ENCODE measurements at places on chromosomes 16 and 17. TPM values are rescaled to one million over a fixed set of nuclear protein-coding genes. Genes with fewer than 3 reads are reported as not detected.

MT1E gene
- 5.7 TPM for total RNA-seq

FOXC2 gene
- 0.41 TPM for total RNA-seq

APOH gene
- not detected for total RNA-seq

ZC3H7A gene
- total RNA-seq = 37.1 TPM

TBC1D3I gene
- total RNA-seq = under 0.01 TPM

MT3 gene
- 7.3 TPM for total RNA-seq

MYH2 gene
- total RNA-seq = not detected

HS3ST3A1 gene
- total RNA-seq = 0.41 TPM

KCNH6 gene
- total RNA-seq = not detected

- DNase-seq = no peak
Measured at GRCh38 chr17:21019976-21020586, 22.7 kb downstream of the USP22 start.

GRCh38 chr17:17564896-17565295 is 26.6 kb downstream of the PEMT start:
- no peak for DNase-seq

DNA sequence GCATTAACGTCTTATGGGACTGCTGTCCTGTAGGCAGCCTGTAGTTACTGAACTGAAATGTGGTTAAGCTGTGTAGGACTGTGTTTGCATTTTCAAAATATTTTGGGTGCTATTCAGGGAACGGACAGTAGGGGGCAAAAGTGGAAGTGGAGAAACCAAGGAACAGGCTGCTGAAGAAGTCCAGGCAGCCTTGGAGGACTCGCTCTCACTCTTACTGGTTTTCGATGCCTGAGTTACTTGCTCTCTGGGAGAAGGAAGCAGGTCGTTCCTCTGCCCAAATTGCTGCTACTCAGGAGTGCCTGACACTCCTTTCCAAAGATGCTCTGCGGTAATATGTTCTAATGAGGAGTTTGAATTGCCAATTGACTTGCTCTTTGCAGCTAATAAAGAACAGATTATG is 64.5 kb upstream of the RBFOX1 start:
- peak; percentile 25 for DNase-seq

DNA sequence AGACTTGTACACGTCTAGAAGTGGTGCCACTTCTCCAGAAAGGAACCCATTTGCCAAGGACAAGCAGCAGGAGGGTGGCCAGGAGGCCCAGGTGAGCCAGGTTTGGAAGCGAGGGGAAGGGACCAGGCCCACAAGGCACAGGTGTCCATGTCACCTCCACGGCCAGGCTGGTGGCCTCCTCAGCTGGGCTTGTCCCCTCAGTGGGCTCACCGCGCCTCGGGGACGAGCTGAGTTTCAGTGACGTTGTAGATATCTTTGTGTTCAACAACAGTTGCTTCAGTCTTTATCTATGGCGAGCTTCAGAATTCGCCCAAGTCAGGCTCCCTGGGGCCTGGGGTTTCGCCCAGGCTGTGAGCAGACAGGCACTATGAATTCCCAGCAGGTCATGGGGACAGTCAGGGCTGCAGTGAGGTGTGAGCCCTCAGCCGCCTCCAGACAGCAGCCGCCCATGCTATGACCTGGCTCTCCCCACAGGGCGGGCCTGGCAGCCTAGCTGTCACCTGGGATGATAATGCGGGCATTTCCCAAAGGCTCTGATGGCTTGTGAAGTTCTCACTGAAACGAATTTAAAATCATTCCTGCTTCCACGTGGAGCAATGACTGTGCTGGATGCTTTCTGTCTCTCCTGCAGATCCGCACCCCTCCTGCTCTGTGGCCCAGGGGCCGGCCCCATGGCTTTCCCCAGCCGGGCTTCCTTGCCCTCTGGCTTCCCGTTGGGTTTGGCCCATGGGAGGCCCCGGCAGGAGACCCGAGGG is 89.5 kb downstream of the MRC2 start:
- DNase-seq = no peak

- DNase-seq = no peak
Measured at GRCh38 chr17:63644846-63645245, 22.6 kb downstream of the MAP3K3 start.

GRCh38 chr16:77085981-77086380 is 105.0 kb upstream of the MON1B start:
- DNase-seq = no peak

- DNase-seq = no peak
Measured at GRCh38 chr17:76865174-76865573, 3.0 kb upstream of the MGAT5B start.

GRCh38 chr16:83630979-83631378 is 176.8 kb upstream of the HSBP1 start:
- no peak for DNase-seq

- DNase-seq = no peak
Measured at GRCh38 chr16:59683709-59684108, 949.6 kb upstream of the GOT2 start.

DNA sequence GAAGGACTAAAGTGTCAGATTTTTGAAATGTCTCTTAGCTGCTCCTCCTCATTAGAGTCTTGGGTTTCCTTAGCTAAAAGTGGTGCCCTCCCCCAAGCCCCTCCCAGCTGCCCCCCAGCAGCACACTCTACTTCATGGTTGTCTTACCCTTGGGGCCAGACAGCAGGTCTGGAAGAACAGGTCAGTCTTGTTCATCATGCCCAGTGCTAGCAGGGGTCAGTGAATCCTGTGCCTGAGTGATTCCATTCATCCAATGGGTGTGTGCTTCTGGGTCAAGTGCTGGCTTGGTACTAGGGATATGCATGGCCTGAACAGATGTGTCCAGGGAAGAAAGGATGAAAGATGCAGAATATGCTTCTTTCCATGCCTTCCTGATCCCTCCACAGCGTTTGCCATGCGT is 93.2 kb downstream of the GNAO1 start:
- no peak for DNase-seq

DNA sequence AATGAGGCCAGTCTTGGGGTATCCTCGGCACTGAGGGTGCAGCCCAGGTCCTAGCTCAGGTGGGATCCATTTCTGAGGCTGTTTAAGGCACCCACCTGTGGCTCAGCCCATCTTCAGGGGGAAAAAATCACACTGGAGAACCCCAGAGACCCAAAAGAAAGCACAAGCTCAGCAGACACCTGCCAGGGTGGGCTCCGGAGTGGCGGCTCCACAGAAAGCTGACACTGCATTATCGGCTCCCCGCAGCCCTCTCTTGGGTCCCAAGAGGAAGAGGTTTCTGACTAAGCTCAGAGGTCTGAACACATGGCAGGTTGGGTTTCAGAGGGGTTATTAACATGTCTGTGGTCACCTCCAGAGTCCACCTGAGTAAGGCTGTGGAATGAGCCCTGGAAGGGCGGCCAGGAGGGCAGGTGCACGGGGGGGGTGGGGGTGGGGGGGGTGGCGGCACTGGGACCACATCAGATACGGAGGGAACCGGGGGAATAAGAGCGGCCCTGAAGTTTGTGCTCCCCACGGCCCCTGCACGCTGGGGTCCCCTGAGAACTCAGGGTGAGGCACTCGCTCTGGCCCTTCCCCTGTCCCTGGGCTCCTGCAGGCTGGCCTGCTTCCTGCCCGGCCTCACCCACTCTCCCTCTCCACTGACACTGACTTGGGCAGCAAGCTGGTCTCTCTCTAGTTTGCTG is 79.5 kb downstream of the TIMM22 start:
- DNase-seq = no peak

- no peak for DNase-seq
Measured at GRCh38 chr17:70772761-70773160, 603.4 kb downstream of the KCNJ2 start.

- no peak for DNase-seq
Measured at GRCh38 chr17:2011411-2012371, 13.4 kb downstream of the RTN4RL1 start.

DNA sequence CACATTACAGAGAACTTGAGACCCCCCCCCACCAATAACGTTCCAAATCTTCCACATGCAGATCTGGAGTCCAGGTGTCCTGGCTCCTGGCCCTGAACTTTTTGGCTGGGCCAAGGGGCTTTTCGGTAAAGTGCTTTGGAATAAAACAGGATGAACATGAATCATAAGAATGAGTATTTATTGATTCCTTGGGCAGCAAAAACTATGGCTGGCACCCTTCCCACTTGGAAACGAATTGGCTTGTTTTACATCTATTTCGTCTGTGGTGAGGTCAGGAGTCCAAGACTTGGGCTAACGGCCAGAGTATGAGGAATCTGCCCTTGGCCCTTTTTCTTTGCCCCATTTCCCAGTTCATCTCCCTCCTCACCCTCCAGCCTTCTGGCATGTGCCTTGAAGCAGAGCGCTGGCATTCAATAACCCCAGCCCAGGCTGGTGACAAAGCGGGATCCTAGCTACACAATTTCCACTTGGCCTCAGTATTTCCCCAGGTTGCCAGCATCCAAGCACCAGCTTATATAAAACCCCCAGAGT is 4.1 kb upstream of the UBTF start:
- DNase-seq = no peak

GRCh38 chr17:55441544-55441943 is 19.9 kb upstream of the MMD start:
- DNase-seq = no peak

DNA sequence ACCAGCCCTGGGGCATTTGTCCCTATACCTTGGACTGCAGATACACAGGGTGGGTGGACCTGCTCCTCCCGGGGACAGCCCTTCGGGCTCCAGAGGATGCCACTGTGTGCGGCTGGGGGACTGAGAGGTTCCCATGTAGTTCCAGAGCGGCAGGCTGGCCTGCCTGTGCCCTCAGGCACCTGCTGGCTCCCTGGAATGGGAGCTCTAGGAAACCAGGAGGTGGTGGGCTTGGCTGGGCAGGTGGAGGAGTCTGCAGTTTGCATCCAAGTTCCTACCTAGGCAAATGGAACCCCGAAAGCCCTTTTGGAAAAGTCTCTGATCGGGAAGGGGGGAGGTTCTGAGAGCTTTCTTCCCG is 982 bp downstream of the DBNDD1 start:
- DNase-seq = no peak

DNA sequence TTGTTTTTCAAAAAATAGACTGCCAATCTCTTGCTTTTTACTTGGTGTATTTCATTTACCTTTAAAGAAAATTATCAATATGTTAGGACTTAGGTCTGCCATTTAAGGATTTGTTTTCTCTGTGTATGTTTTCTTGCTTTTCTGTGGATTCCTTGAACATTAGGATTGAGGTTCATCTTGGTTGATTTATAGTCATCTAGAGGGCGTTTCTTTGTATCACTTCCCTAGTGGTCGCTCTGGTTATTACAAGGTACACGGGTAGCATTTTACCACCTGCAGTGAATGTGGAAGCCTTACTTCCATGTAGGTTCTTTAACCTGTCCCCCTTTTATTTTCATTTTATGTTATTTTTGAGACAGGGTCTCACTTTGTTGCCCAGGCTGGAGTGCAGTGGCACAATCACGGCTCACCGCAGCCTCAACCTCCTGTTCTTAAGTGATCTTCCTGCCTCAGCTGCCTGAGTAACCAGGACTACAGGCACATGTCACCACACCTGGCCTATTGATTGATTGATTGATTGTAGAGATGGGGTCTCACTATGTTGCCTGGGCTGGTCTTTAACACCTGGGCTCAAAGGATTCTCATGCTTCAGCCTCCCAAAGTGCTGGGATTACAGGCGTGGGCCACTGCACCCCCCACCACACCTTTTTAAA is 35.2 kb upstream of the CBX4 start:
- no peak for DNase-seq

DNA sequence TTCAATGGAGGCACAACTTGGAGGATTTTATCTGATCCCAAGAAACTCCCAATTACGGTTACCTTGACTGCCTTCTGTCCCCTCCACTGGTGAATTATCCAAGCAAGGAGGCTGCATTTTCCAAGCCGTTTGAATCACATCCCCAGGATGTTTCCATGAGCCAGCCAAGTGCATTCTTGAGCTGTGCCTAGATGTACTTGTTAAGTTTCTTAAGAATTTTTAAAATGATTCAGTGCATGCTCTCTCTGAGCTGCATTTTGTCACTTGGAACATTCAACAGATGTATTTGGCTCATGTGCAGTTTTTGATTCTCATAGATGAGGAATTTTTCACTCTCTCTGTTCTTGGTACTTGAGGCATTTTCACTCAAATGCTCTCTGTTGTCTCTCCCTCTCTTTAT is 202.6 kb upstream of the MYOCD start:
- no peak for DNase-seq
